ENCODE measurements at places on chromosomes 7 and 10. TPM values are rescaled to one million over a fixed set of nuclear protein-coding genes. Genes with fewer than 3 reads are reported as not detected.

DNA sequence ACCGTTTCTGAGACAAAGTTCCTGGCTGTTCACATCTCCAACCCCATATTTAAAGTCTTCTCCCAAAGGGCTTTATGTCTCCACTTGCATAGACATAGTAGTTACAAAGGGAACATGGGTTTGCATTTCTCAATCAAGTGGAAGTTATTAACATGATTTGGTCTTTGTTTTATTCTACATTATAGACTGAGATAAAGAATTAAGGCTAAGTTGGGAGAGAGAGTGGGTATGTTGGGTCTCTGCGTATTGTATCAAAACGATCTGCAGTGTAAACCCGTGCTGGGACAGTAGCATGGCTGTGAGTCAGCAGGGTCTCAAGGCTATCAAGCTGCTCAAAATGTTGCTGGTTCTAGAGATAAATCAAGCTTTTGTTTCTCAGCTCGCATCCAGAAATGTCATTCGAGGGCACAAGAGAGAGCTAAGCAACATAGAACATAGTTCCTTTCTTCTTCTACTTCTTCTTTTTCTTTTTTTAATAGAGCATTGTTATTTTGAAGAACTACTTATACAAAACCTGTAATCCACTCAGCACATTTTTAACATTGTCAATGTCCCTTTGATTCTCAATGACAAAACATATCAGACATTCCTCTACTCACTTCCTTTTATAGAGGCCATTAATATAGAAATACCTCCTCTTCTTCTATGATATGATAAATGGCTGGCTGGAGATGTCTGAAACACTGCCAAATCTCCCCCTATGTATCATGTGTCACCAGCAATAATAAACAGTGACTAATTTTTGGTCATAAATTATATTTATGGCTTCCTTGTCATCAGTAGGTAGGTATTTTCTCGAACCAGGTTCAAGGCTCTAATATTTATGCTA, 34.5 kb upstream of the RHOBTB1 start:
- H3K27ac ChIP-seq, result no peak overlapping the region
- no peak overlapping the region for H3K4me3 ChIP-seq
- H3K4me1 ChIP-seq, result peaks cover 14% of the 10 kb centered on the region
- no peaks in the 10 kb centered on the region for H3K27me3 ChIP-seq

GRCh38 chr10:120735773-120736371, 115.3 kb upstream of the WDR11 start:
- H3K4me3 ChIP-seq, result no peak overlapping the region
- no peaks in the 10 kb centered on the region for H3K27me3 ChIP-seq
- no peaks in the 10 kb centered on the region for H3K36me3 ChIP-seq
- H3K27ac ChIP-seq, result no peak overlapping the region

DNA sequence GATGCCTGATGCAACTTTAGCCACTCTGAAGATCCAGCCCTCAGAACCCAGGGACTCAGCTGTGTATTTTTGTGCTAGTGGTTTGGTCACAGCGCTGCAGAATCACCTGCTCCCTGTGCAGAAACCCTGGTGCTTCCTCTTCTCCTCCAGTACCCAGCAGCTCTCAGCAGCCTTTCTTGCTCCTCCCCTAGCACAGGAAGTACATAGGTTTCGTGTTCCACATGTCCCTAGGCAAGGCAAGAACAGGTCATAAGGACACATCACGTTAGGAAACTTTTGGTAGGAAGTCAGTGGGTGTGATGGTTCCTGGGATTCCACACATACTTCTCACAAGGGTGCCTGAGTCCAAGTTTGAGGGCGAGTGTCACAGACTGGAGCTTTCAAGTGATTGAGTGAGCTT, 167.9 kb upstream of the PRSS1 start:
- no peaks in the 10 kb centered on the region for H3K27me3 ChIP-seq
- peaks cover 5% of the 10 kb centered on the region for H3K4me1 ChIP-seq
- DNase-seq, result peak; percentile 11
- no peaks in the 10 kb centered on the region for H3K36me3 ChIP-seq
- no peak overlapping the region for H3K4me3 ChIP-seq

GRCh38 chr10:99536338-99537085, 3.8 kb downstream of the NKX2-3 start:
- H3K4me3 ChIP-seq, result peak overlapping the region; percentile 31
- no peak overlapping the region for H3K27ac ChIP-seq
- H3K4me1 ChIP-seq, result peaks cover 11% of the 10 kb centered on the region
- H3K36me3 ChIP-seq, result no peaks in the 10 kb centered on the region
- no peaks in the 10 kb centered on the region for H3K27me3 ChIP-seq

- H3K36me3 ChIP-seq, result no peaks in the 10 kb centered on the region
- no peak overlapping the region for H3K27ac ChIP-seq
- no peaks in the 10 kb centered on the region for H3K4me1 ChIP-seq
- H3K27me3 ChIP-seq, result no peaks in the 10 kb centered on the region
- H3K4me3 ChIP-seq, result no peak overlapping the region
- no peak for DNase-seq
Observed at GRCh38 chr10:31345886-31346285, 26.9 kb downstream of the ZEB1 start.

WNT8B gene
- total RNA-seq, result 0.14 TPM

All from Caco-2 (cell line).